Heart left ventricle (tissue), 16 donors: ENCODE measurements at places on chromosomes 16 and 17. TPM values are rescaled to one million over a fixed set of nuclear protein-coding genes. Genes with fewer than 3 reads are reported as not detected.

- peak; percentile 73 for DNase-seq
These were observed 11.9 kb upstream of the NSRP1 start for GRCh38 chr17:30104575-30105339.

GRCh38 chr17:42409523-42410318 is 13.3 kb downstream of the CAVIN1 start:
- DNase-seq = no peak

GRCh38 chr16:21060027-21060510 is 90.6 kb downstream of the DNAH3 start:
- no peak for DNase-seq

GRCh38 chr17:35676441-35676840 is 55.0 kb upstream of the RASL10B start:
- no peak for DNase-seq

GRCh38 chr16:66950971-66951790 is 9.9 kb upstream of the CES3 start:
- no peak for DNase-seq

GRCh38 chr16:53207810-53208752 is 153.3 kb downstream of the CHD9 start:
- no peak for DNase-seq

DNA sequence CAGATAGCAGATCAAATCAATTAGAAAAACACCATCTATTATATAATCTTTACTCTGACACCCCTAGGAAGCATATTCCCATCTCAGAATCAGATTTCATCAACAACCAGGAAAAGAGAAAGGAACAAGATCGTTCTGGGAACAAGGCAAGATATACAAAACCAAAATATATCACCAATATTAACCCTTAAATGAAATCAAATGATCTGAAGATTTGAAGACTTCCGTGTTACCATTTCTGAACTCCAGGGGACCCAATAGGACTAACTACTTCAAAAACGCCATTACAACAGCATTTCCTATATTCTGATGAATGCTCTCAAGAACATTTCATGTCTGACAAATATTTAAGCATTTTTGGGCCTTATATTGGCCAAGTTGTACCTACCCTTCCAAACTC is 624.2 kb upstream of the ZFHX3 start:
- DNase-seq = no peak

Gene IL34
- total RNA-seq = 2.7 TPM

Gene GRIN2A
- 2.9 TPM for total RNA-seq

DNA sequence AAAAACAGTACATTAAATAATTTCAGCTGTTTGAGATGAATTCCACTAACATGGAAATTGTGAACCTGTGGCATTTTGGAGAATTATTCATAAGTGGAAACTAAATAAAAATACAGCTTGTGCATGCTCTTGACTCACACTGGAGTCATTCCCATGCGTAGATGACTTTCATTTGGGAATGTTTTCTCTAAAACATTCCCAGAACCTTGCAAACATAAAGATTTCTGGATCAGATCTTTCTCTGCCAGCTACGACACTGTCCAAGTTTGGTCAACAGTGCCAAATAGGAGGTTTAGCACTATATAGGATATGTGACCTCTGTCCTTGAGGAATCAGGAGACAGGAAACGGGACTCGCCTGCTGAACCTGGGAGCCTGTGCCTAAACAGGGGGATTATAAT is 400.9 kb downstream of the SLC39A11 start:
- DNase-seq = no peak

DNA sequence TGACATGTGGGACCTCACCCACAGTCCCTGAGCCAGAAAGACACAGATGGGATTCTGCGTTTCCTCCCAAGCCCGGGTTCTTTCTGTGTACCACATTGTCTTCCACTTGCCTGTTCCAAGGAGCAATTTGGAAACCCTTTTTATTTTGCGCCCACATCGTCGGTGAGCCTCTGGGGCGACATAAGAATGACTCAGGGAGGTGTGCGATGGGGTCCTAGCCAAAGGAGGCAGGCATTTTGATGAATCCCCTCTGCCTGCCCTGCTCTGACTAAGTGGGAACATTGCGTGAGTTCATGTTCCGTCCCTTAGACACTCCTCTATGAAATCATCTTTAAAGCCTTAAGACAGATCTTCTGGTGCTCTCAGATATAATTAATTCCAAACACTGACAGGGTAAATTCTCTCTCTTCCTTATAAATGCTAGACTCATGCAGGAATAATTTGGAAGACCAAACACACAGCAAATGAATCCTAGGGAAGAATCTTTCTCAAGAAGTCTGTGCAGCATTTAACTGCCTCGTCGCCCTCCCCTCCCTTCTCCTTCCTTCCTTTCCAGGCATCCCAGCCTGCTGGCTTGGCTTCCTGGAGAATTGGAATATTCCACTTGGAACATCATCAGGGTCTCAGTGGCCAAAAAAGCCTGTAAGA is 52.7 kb upstream of the FOXF1 start:
- DNase-seq = no peak

Gene CORO1A
- total RNA-seq = 26.0 TPM

Gene SLC13A2
- total RNA-seq = not detected

Gene GNGT2
- total RNA-seq = 0.76 TPM

DNA sequence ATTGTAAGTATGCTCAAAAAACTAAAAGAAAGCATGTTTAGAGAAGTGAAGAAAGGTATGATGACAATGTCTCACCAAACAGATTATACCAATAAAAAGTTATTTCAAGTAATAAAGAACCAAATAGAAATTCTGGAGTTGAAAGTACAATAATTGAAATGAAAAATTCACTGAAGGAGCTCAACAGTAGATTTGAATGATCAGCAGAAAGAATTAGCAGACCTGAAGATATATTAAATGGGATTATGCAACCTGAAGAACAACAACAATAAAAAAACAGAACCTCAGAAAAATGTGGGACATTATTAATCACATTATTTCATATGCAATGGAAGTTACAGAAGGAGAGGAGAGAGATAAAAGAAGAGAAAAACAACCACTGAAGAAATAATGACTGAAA is 57.6 kb downstream of the ABCA8 start:
- DNase-seq = no peak

DNA sequence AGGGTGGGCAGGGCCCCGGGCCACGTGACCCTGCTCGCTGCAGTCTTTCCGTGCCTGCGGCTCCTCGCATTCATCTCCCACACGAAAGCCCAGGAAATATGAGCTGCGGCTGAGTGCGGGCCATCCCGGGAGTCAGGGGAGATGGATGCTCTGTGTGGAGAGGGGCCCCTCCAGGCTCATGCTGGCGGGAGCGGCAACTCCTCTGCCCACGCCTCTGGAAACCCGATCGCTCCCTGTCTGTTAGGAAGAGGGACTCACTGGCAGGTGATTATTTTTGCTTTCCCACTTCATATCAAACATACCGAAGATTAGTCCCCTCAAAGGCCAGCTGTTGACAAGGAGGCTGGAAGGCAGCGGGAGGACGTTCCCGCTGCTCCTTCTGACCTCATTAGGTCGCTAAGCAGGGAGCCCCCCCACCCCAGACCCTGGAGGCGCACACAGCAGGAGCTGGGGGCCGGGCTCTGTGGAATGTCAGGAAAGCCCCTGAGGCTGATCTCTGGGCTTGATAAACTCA is 228.5 kb downstream of the FOXL1 start:
- DNase-seq = no peak

DNA sequence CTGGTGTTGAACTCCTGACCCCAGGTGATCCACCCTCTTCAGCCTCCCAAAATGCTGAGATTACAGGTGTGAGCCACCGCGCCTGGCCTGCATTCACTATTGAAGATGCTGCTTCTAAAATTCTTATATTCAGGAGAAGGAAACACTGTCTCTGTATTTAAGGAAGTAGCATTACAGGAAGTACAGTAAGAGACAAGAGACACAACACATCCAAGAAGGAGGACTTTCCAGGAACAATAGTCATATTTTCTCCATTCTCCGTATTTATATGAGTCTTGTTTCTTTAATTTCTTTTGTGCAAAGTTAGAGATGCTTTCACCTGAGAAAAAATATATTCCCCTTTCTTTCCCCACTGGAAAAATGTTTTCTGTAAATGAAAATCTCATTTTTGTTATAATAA is 18.3 kb upstream of the ABCA3 start:
- DNase-seq = no peak

DNA sequence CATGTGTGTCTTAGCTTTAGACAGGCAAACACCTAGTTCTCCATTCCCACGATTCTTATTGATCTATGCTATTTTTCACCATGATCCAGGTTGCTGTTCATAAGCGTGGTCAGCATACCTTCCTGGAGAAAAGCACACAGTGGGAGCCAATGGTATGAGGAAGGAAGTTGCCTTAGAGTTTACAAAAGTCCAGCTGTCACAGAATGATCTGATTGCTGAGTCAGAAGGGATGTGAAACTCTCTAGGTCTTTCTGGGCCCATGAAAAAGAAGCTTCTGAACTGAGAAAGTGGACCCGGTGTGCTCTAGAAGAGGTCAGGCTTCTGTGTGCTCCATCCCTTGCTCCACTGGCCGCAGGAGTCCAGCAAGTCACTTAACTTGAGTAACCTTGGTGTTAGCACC is 71.0 kb upstream of the CCL1 start:
- DNase-seq = no peak

Gene EXOSC6
- 17.1 TPM for total RNA-seq

Gene AOC2
- total RNA-seq = 0.88 TPM

GRCh38 chr17:70804161-70804560 is 634.8 kb downstream of the KCNJ2 start:
- no peak for DNase-seq

- no peak for DNase-seq
These were observed 122.5 kb upstream of the GNAO1 start for GRCh38 chr16:56068816-56069215.

- no peak for DNase-seq
These were observed 5.2 kb downstream of the ODAD4 start for GRCh38 chr17:41935641-41936040.

DNA sequence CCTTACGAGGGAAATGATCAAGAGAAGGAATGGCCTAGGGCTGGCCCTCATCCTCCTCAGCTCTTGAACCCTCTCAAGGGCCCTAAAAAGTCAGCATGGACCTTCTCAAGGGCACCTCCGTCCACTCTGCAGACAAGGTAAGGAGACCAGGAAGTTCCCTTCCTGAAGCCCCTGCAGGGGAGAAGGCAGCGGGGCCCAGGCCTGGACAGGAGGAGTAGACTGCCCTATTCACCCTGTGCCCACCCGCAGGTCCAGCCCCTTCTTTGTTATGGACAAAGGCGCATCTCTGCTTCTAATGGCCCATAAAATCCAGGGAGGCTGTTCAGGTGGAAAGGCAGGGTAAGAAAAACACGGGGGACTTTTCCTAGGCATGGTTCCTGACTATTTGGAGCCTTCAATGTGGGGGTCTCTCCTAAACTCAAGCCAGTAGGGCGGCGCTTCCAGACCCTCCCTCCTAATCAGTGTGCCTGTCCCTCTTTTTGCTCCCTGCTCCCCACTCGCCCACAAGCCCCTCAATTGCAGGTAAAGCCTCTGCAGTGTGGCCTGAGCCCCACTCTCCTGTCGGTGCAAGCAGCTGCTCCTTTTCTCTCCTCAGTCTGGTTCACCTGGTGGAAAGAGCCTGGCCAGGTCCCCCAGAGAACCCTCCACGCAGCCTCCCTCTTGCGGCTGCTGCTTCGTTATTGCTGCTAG is 28.2 kb downstream of the AXIN2 start:
- DNase-seq = no peak

GRCh38 chr17:81929253-81930141 is 2.0 kb upstream of the MAFG start:
- no peak for DNase-seq

- DNase-seq = no peak
These were observed 31.4 kb downstream of the B9D1 start for GRCh38 chr17:19331134-19331533.

Gene CD79B
- 7.8 TPM for total RNA-seq

DNA sequence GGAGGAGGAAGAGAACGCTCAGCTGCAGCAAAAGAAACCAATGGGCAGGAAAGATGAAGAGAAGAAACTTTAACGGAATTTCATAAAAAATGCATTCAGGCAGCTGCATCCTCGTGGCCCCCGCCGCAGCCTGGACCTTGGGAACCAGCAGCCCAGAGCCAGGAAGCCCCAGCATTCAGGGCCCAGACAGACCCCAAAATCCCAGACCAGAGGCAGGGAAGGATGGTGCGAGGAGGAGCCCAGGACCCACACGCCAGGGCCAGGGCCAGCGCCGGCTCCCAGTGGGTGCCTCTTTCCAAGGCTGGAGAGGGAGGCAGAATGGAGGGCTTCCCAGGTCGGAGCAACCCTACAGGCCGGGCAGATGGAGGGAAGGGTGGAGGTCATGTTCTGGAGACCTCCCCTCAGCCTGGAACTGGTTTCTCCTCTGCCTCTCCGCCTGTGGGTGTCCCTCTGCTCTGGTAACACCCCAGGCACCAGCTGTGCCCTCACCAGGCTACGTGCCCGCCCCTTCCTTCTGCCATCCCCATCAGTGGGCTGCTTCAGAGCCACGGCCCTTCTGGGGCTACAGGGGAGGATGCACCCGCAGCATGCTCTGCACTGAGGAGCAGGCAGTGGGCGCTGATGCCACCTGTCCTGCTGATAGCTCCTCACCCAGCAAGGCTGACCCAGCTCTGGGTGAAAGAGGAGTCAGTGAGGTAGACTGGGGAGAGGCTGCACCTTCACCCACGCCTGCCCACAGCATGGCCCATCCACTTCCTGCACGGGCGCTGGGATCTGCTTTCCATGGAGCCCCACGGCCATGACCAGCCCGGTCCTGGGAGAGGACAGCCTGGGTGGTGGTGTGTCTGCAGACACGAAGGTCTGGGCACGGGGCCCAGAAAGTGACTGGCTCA is 1.2 kb upstream of the MIF4GD start:
- DNase-seq = peak; percentile 43

Gene AATF
- 25.1 TPM for total RNA-seq

- DNase-seq = peak; percentile 73
These were observed 79.5 kb downstream of the ANKRD11 start for GRCh38 chr16:89410794-89411309.

Gene ENO3
- 1,130 TPM for total RNA-seq

Gene BCL6B
- total RNA-seq = 9.1 TPM

Gene FDXR
- total RNA-seq = 5.4 TPM

DNA sequence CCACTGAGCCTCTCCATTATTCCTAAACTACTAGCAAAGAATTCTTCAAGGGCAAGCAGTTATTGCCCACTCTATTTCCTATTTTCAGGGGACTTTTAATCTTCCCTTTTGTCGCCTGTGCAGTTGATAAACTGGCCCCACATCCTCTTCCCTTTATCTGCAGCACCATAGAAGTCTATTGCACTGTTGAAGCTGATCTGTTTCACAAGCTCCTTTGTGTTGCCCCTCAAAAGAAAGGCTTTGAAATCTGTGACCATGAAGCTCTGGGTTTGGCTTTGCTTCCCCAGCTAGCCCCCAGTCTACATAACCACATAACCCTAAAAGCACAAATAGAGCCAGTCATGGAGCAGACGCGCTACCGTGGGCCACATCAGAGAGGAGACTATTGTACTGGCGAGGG is 37.1 kb downstream of the CDRT15 start:
- no peak for DNase-seq

GRCh38 chr17:74919440-74920305 is 3.4 kb downstream of the USH1G start:
- no peak for DNase-seq

GRCh38 chr17:60548990-60549389 is 22.9 kb upstream of the APPBP2 start:
- no peak for DNase-seq
